ENCODE measurements at places on chromosomes 4 and X.

- DNase-seq: no peak
Observed at GRCh38 chr4:8019396-8020365, 80.0 kb upstream of the AFAP1 start.

DNA sequence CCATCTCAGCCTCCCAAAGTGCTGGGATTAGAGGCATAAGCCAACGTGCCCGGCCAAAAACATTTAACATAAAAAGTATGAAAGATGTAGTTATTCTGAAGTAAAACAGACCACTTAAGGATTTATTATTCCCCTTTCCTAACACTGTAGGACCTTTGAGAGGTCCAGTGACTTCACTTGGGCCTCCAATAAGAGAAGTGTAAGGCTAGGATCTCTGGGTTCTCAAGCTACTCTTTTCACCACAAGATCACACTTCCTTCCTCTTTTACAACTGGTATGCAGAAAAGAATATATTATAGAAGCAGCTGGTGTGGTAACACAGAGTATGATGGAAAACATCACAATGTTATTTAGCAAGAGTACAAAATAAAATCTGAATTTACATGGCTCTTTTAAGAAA is 30.2 kb upstream of the CCNG2 start:
- DNase-seq: no peak

- no peak for DNase-seq
Observed at GRCh38 chrX:150364347-150365050, 1.4 kb downstream of the MAMLD1 start.

DNA sequence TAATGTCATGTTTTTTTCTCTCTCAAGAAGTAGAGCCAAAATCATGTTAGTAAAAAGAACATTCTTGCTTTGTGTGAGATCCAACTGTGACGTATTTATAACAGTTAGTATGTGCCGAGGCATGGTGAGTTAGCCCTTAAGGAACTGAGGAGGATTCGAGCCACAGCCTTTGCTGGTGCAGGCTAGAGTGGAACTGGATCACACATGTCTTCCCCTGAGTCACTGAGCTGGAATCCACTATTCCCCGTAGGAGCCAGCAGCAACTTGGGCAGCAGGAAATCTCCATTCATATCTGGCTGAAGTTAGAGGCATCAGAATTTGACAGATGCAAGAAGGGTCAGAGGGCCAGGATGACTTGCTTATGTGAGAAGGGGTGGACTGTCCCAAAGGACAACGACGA is 144.6 kb upstream of the KIT start:
- DNase-seq: no peak

DNA sequence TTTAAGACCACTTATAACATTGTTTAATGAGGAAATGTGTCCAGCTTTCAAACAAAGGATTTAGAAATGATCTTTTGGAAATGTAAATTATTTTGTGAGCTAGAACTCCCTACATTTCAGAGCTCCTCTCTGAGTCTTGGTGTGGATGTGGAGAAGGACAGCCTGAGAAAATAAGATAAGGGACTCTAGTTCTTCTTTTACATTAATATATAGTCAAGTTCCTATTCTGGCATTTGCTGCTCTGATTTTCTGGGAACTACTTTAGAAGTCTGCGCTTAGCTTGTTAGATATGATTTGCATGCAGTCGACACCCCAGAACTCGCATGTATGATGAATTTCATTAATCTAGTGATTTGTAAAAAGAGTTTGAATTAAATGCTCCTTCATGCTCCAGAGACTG is 45.5 kb downstream of the TSPAN7 start:
- no peak for DNase-seq

DNA sequence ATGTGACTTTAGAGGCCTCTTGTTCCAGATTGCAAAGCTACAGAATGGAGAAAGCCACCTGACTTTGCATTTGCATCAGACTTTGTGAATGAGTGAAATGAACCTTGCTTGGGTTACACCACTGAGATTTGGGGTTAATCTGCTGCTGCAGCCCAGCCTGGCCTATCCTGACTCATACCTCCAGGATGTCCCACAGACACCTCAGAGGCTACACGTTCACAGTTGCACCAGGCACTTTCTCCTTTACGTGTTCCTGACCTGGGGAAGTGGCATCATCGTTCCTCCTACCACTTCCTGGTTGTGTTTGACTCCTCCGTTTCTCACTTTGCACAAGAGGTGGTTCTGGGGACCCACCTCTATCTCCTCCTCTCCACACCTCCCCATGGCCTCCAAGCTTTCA is 9.2 kb upstream of the SORCS2 start:
- no peak for DNase-seq

DNA sequence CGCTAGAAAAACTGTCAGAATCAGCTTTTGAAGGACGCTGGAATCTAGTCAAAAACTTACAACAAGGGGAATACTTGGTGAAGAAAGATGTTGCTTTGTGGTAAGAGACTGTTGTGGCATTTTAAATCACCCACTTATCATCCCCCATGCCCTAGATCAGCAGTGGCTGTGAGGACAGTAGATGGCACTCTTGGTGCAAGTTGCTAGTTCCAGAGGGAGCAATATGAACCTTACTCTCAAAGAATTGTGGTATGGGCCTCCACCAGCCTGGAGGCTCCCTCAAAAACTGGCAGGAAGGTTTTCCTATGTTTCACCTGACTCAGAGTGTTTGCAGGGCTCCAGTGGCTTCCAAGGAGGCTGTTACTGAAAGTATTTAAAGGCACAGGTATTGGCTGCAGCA is 37.7 kb upstream of the SLC16A2 start:
- DNase-seq: no peak

Measured in NCI-H2227 treated with DMSO at 0.1 percent for 48 hours (cell line).